ENCODE measurements at places on chromosomes 3 and 15. TPM values are rescaled to one million over a fixed set of nuclear protein-coding genes. Genes with fewer than 3 reads are reported as not detected.

DNA sequence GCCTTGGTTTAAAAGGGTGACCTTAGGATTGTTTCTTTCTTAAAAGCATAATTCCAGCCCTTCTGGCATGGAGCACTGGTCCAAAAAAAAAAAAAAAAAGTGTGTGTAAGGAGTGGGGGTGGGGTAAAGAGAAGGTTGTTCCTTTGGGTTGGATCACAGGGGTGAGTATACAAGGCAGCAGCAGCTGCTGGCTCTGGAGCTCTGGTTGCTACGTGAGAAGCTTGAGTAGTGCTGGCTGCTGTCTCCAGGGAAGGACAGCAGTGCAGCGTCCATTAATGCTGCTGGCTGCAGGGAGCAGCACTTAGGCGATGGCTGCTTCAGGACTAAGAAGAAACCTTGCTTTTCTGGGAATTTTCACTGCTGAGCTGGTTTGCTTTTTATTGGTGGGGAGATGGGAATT is 2.3 kb downstream of the SETD5 start:
- peak; percentile 52 for DNase-seq

DNA sequence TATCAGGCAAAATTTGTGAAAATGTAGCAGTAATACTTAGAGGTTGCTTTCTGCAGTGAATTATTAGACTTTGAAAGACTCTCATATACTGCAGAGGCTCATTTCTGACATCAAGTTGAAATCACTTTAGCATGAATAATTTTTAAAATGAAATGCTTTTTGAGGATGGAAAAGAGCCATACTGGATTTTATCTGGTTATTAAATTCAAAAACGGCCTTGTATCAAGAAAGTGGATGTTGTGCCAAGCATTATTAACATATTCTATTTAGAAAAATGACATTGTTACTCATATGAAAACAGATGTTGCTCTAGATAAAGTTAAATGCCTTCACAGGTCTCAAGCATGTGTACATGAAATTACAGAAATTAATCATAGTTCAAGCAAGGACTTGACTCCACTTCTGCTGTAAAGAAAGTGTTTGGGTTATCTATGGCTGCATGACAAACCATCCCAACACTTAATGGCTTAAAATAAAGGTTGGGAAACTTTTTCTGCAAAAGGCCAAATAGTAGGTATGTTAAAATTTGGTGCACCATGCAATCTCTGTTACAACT is 64.5 kb upstream of the ZNF280D start:
- no peak for DNase-seq

- no peak for DNase-seq
Measured at GRCh38 chr3:4153771-4154170, 149.4 kb upstream of the SETMAR start.

DNA sequence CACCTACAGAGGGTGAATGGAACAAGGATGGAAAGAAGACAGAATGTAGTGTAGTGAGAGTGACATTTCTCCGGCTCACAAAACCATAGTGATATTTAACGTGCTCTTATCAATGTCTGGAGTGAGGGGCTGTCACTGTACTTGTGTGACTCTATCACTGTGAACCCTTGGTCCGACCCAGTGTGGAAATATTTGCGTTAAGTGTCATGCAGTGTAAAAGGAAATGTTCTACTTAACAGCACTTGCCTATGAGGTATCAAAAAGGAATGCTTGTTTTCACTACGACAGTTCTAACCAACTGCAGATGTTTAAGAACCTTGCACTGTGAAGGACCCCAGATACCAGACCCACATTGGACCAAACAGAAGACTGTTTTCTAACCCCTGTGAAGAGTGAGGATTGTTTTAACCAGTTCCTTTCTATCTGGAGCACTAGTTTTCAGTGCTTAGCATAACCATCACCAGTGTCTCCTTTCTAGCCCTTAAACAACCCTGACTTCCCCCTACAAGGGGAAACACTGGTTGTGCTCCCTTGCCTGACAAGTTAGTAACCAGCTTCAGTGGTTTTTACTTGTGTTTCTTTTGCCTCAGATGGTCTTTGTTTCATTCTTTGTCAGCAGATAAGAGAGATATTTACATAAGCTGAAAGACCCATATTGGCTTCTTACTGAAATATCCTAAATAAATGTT is 144.7 kb upstream of the ABHD17C start:
- DNase-seq, result no peak

DNA sequence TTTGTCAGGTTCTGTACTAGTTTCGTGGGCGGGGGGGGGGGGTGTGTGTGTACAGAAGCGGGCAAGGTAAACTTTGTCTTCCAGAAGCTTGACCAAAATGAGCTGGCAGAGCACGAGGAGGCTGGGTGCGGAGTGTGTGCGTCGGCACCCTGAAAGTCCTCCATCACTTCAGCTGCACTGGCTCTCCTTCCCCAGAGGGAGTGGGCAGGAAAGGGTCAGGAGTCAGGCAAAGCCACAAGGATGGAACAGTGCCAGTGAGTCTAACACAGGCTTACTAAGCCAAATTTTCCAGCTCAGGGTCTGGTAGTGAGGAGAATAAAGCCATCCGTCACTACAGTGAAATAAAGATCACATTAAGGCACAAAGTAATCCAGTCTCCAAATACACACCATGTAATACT is 11.9 kb upstream of the SH3GL3 start:
- DNase-seq, result no peak

GRCh38 chr3:72373139-72373538 is 475.1 kb downstream of the SHQ1 start:
- DNase-seq, result no peak

DNA sequence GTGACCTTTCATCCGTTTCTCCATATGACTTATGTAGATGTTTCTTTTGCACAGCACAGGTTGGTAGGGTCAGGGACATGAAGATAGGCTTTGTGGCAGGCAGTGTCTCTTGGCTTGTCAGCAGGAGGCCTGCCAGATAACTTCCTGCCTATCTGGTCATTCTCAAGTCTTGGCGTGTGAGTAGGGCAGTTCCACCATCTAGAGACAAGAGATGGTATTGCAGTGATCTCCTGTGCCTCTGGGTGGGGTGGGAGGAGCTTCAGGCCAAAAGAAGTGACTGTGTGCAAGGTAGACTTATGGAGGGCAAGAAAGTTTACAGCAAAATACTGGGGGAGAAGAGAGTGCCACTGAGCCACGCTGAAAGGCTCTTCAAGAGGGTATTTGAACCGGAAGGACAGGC is 11.0 kb downstream of the TEX264 start:
- DNase-seq, result peak; percentile 49

DNA sequence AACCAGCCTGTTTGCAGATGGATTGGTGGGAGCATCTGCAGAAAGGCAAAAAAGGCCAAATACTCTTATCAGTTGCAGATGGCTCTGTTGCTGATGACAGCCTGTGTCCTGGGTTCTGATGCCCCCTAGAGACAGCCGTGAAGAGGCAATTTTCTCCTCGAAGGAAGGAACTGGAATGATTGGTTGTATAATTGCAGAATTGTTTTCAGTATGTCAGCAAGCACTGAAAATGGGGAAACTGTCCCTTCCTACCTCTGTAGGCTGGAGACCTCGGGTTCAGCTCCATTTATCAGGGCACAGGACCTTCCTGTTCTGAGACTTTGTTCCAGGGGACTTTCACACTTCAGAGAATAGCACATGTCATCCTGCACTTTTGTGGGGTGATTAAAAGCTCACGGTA is 103.0 kb downstream of the PGPEP1L start:
- DNase-seq, result no peak

- DNase-seq, result no peak
Measured at GRCh38 chr3:193548406-193548805, 6.3 kb downstream of the ATP13A4 start.

- no peak for DNase-seq
Measured at GRCh38 chr15:80991421-80991820, 1.8 kb upstream of the MESD start.

GRCh38 chr3:119588112-119588511 is 8.8 kb downstream of the ADPRH start:
- DNase-seq, result no peak

DNA sequence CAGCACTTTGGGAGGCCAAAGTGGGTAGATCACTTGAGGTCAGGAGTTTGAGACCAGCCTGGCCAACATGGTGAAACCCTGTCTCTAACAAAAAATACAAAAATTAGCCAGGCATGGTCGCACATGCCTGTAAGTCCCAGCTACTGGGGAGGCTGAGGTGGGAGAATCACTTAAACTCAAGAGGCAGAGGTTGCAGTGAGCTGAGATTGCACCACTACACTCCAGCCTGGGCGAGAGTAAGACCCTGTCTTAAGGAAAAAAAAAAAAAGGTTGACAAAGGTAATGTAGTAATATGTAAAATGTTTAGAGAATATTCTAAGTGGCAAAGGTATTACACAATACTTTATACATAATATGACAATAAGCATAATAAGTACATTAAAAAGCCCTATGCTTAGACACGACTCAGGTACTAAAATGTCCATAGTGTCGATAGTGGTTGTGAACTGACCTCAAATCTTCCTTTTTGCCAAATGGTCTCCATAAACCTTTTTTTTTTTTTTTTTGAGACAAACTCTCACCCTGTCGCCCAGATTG is 16.5 kb downstream of the RPN1 start:
- no peak for DNase-seq

DNA sequence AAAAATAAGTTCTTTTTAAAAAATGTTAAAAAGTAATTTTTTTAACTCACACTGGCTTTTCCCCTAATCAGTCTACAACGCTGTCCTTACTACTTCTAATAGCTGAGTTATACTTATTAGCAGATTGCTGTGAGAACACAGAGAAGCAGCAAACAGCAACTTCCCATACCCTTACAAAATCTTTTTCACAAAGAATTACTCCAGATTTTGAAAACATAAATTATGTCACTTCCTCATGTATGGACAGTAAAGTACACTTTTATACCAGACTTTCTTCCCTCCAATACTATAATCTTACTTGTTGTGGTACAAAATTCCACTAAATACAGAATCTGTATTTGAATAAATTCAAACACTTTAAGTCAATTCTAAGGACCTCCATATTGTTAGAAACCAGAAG is 2.1 kb downstream of the PHC3 start:
- DNase-seq, result no peak

DNA sequence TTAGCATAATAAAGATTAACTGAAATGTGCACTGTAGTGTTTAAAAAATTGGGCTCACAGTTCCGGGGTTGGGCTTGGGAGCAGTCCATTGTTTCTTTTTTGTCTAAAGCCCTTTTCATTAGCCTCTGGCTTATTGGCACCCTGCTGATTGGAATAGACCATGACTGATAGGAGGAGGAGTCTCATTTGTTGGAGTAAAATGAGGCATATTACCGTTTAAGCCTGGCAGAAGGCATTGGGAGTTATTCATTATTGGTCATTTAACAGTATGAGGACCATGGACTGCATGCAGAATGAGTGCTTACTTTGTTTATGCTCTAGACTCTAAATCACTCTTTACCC is 139.0 kb upstream of the CGNL1 start:
- no peak for DNase-seq

GRCh38 chr3:108500728-108501127 is 9.7 kb downstream of the MYH15 start:
- no peak for DNase-seq

- DNase-seq, result no peak
Measured at GRCh38 chr3:43584043-43584826, 37.6 kb downstream of the ANO10 start.

DNA sequence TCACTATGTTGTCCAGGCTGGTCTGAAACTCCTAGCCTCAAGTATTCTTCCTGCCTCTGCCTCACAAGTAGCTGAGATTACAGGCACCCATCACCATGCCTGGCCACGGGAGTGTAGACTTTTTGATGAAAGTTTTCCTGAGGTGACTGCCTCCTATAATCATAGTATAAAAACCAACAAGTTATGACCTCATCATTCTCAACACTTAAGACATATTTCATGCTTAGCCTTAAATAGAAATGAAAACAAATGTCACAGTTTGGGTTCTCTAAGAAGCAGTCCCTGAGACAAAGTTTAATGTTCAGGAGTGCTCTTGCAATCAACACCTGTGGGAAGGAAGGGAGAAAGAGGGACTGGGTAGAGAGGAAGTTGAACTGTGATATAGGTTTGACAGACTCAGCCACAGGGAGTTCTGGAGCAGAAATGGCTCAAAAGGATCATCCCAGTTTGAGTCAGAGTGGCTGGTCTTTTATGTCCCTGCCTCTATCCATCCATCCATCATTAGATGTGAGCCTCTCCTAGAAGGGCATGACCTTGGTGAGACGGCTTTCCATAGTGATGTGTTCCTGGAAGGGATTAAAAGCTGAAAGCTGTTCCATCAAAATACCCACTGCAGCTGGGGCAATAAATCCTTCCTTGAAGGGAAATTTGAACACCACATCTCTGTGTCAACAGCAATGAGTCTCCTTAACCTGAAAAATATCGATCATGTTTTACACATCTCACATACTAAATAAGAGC is 16.2 kb upstream of the ABHD5 start:
- no peak for DNase-seq

DNA sequence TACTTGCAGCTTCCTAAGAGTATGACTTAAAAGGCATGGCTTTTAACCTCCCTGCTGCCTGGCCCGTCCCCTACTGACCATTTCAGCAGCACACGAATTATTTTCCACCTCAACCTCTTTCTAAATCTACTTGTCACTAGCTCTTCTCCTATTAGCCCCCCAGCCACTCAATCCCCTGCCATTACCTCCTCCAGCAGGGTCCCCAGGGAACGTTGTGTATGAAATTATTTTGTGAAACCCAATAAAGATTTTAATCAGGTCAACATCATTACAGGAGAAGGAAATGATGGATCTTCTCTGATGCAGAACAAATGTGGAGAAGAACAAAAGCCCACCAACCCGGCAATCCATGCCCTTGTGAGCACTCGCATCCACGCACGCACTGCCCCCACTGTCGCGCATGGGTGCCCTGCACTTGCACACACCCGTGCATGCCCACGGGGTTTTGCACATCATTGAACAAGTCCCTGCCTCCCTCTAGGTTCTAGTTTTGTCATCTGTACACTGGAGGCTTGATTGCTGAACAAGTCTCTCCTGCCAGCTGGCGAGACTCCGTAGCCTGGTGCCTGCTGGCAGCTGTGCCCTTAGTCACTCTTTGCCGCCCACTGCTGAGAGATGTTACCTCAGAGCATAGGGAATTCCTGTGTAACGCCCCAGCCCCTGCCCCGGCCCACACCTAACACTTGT is 51.6 kb downstream of the LINGO1 start:
- DNase-seq, result no peak

DNA sequence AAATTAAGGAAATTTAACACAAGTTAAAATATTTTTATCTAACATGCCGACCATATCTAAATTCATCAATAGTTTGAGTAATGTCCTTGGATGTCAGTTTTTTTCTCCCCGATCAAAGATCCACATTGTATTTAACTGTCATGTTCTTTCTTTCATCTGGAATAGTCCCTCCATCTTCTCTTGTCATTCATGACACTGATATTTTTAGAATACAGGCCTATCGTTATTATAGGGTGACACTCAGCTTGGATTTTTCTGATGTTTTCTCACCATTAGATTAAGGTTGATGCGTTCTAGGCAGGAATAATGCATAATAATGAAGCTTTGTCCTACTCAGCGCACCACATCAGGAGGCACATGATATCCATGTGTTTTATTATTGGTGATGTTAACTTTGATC is 13.2 kb upstream of the PYGO1 start:
- no peak for DNase-seq

The LPCAT4 gene
- total RNA-seq, result 3.2 TPM

The ADGRG7 gene
- total RNA-seq, result 22.7 TPM

The INKA1 gene
- 0.68 TPM for total RNA-seq

The SCAANT1 gene
- total RNA-seq, result not detected

The CADPS gene
- total RNA-seq, result 0.06 TPM

The PIK3CA gene
- 6.5 TPM for total RNA-seq

The PRRT3 gene
- total RNA-seq, result 0.27 TPM

The SCN11A gene
- total RNA-seq, result not detected

The TLR9 gene
- total RNA-seq, result 0.24 TPM

The PATL2 gene
- total RNA-seq, result 0.68 TPM

The LCTL gene
- not detected for total RNA-seq

The SLC9A9 gene
- 3.1 TPM for total RNA-seq
